Peyer's patch (tissue), 4 donors: ENCODE measurements at places on chromosomes 2 and 18. TPM values are rescaled to one million over a fixed set of nuclear protein-coding genes. Genes with fewer than 3 reads are reported as not detected.

- no peak for DNase-seq
Measured at GRCh38 chr2:233120459-233120858, 60.3 kb downstream of the INPP5D start.

Gene ANKRD30BL
- total RNA-seq: not detected

Gene IL1F10
- total RNA-seq: not detected

Gene PCARE
- total RNA-seq: not detected

Gene SCN3A
- total RNA-seq: 1.1 TPM

GRCh38 chr2:129713337-129713736, 266.1 kb upstream of the RAB6C start:
- no peak for DNase-seq

GRCh38 chr18:34207344-34207851, 17.3 kb downstream of the NOL4 start:
- no peak for DNase-seq

GRCh38 chr18:73461780-73462059, 593.9 kb upstream of the NETO1 start:
- no peak for DNase-seq

- no peak for DNase-seq
Measured at GRCh38 chr2:112593736-112594135, 9.3 kb downstream of the CHCHD5 start.

Gene KRTCAP3
- total RNA-seq: 7.4 TPM

GRCh38 chr18:76587147-76587878, 92.3 kb upstream of the ZNF516 start:
- DNase-seq: no peak

Gene DPP4
- total RNA-seq: 210 TPM
